ENCODE measurements at places on chromosomes 2 and 18.

DNA sequence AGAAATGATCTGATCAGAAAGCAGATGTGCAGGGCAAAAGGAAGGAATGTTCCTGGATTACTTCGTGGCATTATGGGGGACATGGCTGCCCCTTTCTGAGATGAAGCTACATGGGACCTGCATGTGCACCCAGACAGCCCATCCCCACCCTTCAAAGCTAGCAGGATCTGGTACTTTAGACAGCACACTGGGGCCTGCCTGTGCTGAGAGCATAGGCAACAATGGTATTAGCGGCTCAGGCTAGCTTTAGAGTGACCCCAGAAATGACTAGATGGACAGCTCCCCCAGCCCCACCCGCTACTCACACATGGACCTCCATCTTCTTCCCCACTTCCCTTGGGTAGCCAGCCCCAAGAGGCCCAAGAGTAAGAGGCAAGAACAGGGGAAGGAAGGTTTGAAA, 61.5 kb upstream of the NFE2L2 start:
- DNase-seq: no peak

DNA sequence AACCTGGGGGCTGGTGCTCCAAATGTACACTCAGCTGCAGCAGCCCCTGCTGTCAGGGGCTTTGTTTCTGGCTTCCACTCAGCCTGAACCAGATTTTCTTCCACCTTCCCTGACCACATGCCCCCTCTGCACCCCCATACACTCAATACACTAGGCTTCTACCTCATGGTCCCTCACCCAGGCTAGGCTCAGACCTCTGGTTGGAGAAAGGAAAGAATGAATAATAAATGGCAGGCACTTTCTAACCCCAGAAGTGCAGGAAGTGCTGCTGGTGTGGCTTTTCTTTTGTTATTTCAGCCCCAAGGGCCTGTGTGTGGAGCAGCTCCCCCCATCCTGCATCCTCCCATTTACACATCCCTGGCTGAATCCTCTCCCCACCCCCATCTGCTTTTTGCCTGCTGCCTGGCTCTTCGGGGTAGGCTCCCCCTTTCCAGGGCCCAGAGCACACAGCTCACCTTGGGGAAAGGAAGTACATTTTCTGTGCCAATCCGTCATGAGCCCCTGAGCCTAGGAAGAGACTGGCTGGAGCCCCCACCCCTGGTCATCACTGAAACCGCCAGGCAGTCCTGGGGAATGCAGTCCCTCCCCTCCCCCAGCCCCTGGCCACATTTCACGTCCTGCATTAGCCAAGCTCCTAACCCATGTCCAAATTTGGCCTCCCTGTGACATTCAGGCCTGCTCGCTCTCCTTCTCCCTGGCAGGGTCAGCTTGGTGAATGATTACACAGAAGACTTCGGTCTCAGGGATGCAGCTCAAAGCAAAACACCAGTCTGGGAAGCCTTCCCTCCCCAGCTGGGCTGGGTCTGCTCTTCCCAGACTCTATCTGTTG, 2.6 kb downstream of the DYSF start:
- no peak for DNase-seq

- DNase-seq: peak; percentile 63
These were observed 376.1 kb downstream of the IRS1 start for GRCh38 chr2:226423498-226423960.

- no peak for DNase-seq
These were observed 189.6 kb downstream of the MIB1 start for GRCh38 chr18:21930177-21930576.

GRCh38 chr2:905091-905832, 45.4 kb upstream of the SNTG2 start:
- DNase-seq: no peak

DNA sequence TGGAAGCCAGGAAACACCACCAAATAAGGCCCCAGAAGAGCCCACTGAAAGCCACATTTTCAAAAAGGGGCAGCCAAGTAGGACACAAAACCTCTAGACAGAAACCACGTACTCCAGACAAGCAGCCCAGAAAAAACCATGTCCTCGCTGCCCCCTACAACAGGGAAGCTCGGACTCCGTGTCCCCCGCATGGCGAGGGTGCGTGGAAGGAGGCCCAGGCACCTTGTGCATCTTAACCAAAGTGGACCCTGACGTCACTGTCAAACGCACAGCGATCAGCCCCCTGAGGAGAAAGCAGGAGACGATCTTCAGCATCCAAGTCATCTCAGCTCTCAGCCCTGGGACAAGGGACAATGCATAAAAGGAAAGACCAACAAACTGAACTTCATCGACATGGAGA, 168.4 kb downstream of the EIPR1 start:
- no peak for DNase-seq

- DNase-seq: no peak
These were observed 99.1 kb upstream of the MC4R start for GRCh38 chr18:60471652-60472051.

- DNase-seq: no peak
These were observed 246.4 kb downstream of the CDH20 start for GRCh38 chr18:61579581-61579980.

DNA sequence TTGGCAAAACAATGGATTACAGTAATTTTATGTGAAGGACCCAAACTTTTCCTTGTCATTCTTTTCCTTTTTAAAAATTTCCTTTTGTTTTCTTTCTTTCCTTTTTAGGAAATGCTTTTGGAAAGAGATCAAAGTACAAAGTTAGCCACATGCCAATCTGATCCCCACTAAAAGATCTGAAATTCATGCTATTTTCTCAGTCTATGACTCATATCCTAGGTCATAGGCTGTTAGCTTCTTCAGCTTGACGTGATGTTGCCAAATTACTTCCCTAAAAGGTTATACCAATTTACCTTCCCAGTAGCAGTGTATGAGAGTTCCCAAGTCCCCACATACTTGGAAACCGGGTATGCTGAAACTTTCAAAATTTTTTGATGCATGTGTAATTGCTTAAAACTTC, 355.3 kb downstream of the INSIG2 start:
- DNase-seq: no peak

DNA sequence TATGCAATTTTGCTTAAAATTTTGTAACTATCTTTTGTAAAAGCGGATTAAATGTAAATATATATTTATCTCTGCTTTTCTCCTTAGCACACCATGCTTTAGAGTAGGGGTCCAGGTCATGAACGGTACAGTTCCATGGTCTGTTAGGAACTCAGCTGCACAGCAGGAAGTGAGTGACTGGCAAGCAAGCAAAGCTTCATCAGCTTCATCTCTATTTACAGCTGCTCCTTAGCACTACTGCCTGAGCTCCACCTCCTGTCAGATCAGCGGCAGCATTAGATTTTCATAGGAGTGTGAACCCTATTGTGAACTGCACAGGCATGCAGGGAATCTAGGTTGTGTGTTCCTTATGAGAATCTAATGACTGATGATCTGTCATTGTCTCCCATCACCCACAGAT, 959.0 kb upstream of the SLC39A10 start:
- no peak for DNase-seq

DNA sequence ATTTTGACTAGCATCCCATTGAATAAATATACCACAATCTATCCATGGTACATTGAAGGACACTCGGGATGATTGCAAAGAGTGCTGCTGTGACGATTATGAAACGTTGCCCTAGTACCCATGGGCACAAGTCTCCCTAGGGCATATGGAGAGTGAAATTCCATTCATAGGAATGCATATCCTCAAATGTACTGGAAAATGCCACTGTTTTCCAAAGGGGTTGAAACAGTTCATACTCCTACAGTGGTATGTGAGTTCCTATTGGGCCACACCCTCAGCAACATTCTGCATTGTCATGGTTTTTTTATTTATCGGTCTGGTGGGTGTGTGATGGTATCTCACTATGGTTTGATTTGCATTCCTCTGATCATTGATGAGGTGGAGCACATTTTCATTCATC, 130.6 kb downstream of the TWIST2 start:
- DNase-seq: no peak

GRCh38 chr2:241809383-241810306, 652 bp downstream of the NEU4 start:
- no peak for DNase-seq

DNA sequence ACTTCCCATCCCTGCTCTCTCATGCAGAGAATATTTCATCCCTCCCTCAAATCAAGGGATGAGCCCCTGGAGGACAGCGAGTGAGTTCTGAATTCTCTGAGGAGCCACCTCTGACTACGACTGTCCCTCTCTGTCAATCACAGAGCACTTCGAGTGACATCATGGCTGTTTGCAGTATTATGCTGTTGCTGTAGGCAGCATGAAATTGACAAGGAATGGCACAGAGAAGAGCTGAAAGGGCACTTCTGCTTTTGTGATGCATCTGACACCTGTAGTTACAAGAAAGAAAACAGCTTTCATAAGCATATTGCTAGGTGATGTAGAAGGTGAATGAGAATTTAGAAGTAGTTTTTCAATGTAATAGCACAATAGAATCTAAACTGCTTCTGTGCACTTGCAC, 166.9 kb downstream of the ARHGAP15 start:
- no peak for DNase-seq

DNA sequence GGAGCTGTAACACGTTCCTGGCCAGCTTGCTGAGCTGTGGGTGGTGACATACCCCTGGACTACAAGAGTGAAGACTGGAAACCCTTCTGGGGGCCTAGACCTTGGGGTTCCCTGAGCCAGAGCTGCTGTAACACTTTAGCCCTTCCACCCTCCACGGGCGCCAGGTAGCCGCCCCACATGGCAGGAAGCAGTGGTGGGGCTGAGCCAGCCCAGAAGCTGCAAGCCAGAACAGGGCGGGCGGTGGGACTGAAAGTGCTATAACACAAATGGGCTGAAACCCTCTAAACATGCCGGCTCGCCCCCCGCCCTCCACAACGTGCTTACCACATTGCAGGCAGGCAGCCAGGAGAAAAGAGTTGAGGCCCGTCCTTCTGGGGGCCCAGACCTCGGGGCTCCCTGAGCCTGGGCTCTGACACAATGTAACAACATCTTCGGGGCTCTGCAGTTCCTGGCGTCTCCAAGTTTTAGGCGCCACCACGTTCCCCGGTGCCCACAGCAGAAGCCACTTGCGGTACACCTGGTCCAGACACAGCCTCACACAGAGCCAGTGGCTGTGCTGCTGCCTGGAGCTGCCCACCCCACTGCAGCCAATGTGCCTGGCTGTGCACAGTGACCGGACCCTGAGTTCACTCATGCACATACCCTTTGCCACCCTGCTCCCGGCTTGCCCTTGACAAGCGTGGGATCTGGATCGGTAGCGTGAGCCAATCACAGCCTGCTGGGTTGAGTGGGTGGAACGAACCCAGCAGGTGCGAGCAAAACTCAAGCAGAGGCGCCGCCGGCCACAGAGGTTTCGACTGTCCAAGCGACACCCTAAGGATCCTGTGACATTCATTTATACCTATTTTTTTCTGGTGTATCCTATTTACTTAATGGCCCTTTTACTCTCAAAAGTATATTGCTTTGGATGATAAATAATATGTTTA, 127.4 kb upstream of the FHL2 start:
- no peak for DNase-seq

GRCh38 chr2:73844087-73844486, 15.3 kb downstream of the STAMBP start:
- DNase-seq: no peak

- DNase-seq: peak; percentile 86
These were observed 158.6 kb upstream of the RBMS1 start for GRCh38 chr2:160652236-160652635.

GRCh38 chr2:234128606-234129005, 78.1 kb downstream of the SPP2 start:
- no peak for DNase-seq

DNA sequence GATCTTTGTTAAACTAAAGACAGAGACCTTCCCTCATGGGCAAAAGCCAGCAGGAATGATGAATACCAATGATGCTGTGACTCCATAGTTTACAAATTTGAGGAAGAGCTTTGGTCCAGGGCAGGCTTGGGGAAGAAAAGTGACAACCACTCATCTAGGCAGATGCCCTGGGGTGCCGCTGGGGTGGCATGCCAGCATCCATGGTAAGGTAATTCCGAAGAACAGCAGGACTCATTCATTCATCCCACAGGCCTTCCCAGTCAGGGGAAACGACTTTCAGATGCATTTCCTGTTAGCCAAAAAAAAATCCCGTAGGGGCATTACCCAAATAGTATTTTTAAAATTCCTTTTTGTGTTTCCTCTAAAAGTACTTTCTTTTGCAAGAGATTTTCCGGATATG, 180.7 kb upstream of the SERPINE2 start:
- no peak for DNase-seq

GRCh38 chr2:237350070-237350469, 63.9 kb downstream of the COL6A3 start:
- DNase-seq: no peak

DNA sequence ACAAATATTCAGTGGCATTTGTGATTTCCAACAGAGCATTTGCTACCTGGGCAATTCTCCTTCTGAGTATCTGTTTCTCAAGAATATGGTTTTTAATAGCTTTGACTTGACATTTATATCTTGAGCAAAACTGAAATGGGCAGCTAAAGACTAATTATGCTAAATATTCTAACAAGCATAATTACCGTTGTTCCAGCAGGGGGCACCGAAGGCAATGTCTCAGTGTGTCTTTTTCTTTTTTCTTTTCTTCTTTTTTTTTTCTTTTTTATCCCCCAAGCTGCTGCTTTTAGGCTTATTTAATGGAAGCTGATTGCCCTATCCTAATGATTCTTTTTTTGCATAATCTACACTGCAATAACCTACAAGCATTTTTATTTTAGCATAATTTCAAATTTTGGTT, 138.9 kb upstream of the NABP1 start:
- DNase-seq: peak; percentile 63
